ENCODE measurements at places on chromosomes 7 and 10.

DNA sequence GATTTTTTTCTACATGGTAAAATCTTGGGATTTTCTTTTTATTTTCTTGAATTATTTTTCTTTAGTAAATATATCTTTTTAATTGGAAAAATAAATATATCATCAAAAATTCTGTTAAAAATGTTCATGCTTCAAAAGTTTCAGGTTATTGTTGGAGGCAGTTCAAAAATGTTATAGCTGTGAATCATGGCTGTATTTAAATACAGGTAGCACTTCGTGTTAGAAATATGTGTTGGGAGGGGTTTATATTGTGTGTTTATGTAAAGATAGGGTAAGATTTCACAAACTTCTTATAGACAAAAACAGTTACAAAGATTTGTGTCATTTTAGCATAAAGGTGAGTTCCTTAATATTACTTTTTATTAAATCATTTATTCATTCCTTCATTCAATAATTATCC, 60.4 kb downstream of the HDAC9 start:
- DNase-seq: no peak

GRCh38 chr7:130393841-130394411, 13.6 kb downstream of the CPA1 start:
- DNase-seq: no peak

- no peak for DNase-seq
These were observed 137.3 kb downstream of the PTPN20 start for GRCh38 chr10:47048526-47048905.

DNA sequence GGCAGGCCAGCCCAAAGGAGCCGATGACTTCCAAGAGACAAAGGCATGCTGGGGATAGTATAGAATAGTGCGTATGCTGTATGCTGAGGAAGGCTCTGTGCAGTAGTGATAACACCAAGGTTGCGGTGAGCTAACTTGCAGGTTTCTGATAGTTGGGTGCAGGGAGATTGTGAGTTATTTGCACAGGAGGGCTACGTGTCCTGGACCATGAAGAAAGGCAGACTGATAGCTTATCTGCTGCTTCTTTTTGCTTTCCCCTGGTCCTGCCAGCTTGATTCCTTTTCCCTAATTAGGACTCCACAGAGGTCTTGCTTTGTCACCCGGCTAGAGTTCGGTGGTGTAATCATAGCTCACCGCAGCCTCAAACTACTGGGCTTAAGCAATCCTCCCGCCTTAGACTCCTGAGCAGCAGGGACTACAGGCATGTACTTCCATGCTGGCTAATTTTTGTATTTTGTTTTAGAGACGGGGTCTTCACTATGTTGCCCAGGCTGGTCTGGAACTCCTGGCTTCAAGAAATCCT, 43.9 kb upstream of the ARHGAP12 start:
- no peak for DNase-seq

DNA sequence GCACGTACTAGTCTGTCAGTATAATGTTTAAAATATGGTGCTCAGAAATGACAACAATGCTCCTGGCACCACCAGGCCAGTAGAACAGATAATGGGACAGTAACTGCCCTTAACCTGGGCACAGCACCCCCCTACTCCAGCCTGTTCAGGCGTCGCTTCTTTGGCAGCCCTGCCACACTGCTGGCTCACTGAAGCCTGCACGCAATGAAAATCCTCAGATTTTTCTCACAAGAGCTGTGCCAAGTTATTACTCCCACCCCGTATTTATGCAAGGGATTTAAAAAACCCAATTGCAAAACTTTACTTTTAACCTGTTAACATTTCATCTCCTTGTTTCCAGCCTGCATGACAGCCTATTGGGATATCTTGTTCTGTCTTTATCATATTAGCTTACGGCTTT, 56.6 kb upstream of the LAMB1 start:
- no peak for DNase-seq

DNA sequence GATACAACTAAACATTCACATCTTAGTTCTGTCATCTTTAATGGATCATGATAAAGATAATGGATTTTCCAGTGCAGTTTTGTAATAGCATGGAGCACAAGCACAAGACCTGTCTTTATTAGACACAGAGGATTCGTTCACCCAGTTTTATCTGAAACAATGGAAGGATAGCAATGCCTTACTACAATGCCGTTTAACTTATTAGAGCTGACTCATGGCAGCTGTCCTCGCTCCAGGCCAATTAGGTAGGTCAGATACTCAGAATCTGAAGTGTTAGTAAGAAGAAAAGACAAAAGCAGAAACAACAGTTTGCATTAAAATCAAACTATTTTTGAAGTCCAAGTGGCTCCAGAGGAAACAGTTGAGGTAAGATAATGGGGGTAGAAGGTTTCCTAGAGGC, 12.8 kb downstream of the OR13A1 start:
- no peak for DNase-seq

GRCh38 chr7:115145512-115145911, 223.6 kb downstream of the MDFIC start:
- no peak for DNase-seq

GRCh38 chr10:128286762-128287500, 160.7 kb upstream of the MKI67 start:
- no peak for DNase-seq

GRCh38 chr7:20307901-20308300, 22.8 kb upstream of the ITGB8 start:
- DNase-seq: no peak

DNA sequence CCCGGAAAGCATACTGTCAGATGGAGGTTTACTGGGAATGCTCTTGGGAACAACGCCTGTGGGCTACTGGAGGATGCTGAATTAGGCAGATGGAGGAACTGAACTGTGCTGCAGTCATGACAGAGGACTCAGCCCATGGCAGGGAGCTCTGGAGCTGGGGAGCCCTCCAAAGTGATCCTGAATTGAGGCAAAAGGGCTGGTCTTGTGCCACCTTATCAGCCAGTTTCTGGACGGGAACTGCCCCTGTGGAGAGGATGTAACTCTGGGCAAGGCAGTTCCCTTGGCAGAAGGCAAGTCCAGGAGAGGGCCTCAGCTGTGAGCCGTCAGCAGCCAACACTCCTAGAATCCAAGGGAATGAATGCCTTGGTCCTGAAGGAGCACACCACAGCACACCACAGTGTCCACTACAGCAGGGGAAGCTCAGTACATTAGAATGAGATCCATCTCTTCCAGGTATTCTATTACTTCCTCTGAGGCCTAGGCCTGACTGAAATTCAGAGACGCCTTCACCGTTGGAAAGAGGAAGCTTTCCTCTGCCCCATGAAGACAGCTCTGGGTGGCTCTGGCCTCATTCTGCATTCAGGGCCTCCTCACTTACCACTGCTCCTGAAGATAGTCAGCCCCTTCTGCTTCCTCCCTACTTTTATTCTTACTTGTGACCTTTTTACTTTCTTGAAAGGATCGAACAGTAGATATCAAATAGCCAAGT, 139.6 kb upstream of the GPR26 start:
- no peak for DNase-seq

GRCh38 chr7:117012696-117013095, 59.4 kb downstream of the ST7 start:
- DNase-seq: no peak

DNA sequence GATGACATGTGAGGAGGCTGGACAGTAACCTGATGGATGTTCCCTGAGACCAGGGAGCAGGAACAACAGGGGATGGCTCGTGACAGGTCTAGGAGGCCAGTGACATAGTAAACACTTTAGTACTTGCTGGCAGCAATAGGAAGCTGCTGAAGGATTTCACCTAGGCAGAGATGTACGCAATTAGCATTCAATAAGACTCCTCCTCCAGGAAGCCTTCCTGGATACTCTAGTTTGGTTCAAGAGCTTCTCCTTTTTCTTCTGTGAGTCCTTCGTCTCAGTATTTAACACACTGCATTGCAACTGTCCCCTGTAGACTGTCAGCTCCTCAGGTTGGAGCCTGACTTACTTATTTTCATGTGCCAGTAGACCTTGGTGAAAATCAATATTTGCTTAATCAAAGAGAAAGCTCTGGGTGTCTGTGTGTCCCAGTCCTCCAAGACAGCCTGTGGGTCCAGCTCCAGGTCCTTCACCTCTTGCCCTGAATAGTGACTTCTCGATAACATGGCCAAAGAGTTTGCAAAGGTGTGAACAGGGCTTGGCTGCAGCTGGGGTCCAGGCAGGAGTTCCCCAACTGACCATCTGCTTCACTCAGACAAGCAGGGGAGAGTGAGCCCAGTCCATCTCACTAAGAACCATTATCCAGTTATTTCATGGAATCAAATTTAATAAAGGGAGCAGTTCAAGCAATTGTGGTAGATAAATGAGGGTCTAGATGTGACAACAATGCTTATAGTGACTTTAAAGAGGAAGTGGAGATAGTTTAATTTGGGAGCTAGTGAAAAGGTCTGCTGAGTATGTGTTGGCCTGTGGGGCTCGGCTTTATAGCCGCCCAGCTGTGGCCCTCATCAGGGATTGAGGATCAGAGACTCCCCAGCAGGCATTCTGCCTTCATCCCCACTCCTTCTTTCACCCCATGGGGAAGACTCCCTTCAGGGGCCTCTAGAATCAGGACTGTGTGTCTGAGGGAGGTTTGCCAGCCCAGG, 9.4 kb downstream of the TMEM273 start:
- no peak for DNase-seq

GRCh38 chr10:19946245-19946644, 130.0 kb downstream of the PLXDC2 start:
- DNase-seq: no peak

- no peak for DNase-seq
These were observed 46.5 kb upstream of the GLI3 start for GRCh38 chr7:42283553-42283952.

GRCh38 chr7:81339946-81340345, 421.1 kb upstream of the SEMA3C start:
- DNase-seq: no peak

- no peak for DNase-seq
These were observed 57.7 kb upstream of the DNAJB6 start for GRCh38 chr7:157278791-157279724.

- DNase-seq: no peak
These were observed 177.7 kb downstream of the KIF20B start for GRCh38 chr10:89879121-89879520.

GRCh38 chr10:132837905-132838304, 52.0 kb upstream of the NKX6-2 start:
- DNase-seq: no peak

DNA sequence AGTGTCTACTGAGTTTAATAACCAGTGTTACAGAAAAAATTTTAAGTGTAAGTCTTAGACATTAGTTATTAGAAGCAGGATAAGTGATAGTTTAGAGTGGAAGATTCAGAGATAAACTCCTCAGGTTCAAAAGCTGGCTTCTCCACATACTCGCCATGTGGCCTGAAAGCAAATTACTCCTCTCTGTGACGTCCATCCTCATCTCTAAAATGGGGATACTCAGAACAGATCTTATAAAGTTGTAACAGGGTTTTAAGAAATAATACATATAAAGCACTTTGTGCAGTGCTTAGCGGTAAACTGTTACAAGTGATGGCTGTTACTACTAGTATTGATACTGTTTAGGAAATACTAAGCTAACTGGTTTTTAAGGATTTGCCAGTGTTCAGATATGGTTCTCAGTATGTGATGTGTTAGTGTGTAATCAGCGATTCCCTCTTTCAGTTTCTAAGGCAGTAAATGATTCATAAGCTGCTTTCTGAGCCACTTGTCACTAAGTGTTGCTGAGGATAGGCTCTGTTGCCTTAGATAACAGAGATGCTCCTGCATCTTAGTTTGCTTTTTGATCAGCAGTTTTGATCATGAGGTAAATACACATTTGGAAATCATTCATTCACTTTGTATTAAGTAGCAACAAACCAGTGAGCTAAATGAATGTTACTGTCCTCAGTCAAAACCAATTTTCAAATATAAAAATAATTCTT, 58.7 kb downstream of the CYP51A1 start:
- no peak for DNase-seq

GRCh38 chr10:49300140-49300974, 1.4 kb downstream of the C10orf71 start:
- no peak for DNase-seq

DNA sequence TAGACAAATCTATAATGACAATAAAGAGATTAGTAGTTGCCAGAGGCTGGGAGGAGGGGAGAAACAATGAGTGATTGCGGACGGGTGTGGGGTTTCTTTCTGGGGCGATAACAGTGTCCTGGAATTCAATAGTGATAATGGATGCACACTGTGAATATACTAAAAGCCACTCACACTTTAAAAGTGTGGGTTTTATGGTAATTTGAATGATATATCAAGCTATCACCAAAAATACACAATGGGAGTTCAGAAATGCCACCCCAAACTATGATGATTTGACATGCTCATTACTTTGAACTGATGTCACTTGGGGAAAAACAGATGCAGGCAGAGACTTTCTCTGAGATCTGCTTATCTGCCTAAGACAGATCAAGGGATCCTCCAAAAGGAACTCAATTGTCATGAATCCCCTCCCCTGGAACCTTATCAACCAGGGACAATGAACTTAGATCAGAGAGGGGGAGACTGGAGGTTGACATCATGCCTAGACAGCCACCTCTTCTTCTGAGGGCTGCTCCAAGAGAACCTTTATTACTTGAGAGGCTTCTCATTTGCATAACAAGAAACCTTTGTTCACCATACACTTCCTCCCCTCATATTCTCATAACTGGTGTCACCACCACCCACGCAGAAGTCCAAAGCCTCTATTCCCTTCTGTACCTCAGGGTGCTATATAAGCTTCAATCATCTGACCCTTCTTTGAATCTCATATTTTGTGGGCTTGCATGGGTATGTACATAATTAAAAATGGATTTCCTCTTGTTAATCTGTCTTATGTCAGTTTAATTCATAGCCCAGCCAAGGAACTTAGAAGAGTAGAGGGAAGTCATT, 14.8 kb upstream of the ZC3HAV1 start:
- no peak for DNase-seq

- no peak for DNase-seq
These were observed 69.4 kb upstream of the GSDME start for GRCh38 chr7:24826662-24827020.

DNA sequence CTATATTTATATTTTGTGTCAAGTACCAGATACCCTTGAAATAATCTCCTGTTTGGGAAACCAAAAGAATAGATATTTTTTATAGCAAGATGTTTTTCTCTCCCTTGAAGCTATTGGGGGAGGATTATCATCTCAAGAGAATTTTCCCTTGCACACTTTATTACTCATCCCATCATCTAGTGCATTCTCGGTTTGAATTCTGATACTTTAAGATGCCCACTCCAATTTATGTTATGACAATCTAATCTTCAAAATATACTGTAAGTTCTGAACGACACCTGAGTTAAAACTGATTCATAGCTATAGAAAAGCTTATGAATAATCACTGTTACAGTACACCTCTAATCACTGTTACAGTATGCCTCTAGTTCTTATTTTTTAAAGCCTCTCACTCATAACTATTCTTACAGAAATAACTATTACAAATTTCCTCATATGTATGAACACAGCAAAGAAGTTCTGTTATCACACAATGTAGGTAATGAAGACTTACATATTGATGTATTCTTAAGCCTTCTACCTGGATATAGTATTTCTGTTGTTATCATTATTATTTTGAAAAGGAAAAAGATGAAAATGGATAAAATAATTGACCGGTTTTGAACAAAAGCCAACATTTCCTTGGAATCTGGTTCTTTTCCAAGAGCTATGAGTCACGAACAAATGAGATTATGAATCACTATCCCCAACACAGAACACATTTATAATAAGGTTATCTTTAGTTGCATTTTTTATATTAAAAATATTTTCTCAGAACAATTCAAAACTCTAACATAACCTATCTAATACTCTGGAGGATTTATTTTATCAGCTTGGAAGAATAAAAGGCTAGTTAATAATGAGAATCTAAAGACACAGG, 72.3 kb upstream of the FAM13C start:
- DNase-seq: no peak
